Neural crest cell (in vitro differentiated cells): ENCODE measurements at places on chromosomes 12 and 14.

GRCh38 chr14:99081880-99082279, 190.1 kb downstream of the BCL11B start:
- no peak overlapping the region for H3K4me3 ChIP-seq
- H3K4me1 ChIP-seq: no peaks in the 10 kb centered on the region
- DNase-seq: no peak
- H3K36me3 ChIP-seq: no peaks in the 10 kb centered on the region

DNA sequence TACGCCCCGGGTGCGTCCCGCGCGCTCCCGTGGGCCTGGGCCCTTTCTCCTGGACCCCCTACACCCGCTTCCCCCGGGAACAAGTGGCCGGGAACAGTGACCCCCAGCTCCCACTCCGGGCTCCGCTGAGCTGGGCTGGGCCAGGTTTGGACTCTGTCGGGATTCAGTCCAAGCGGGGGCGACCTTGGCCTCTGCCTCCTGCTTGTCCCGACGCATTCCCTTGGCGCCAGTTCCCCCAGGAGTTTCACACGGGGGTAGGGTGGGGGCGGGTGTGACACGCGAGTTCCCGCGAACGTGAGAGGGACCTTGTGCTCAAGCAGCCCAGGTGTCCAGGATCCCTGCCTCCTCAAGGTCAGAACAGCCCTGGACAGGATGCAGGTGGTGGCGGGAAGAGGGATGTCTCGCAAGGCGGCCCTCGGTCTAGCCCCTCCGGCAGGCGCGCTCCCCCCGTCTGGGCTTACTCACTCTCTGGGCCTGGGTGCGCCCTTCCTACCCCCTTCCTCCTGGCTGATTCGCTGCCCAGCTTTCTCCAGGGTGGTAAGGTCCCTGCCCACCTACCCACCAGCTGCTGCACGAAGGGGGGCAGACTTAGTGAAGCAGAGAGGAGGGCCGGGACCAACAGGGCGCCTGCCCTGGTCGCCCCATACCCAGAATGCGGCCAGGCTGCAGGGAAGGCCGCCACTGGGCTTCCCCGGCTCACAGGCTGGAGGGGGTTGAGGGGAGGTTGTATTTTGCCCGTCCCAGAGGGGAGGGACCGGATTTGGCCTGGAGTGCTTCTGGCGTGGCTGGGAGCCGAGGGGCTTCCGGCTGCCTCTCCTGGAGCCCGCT, 862 bp downstream of the CRIP2 start:
- H3K27ac ChIP-seq: peak overlapping the region; percentile 71
- H3K4me3 ChIP-seq: peak overlapping the region; percentile 77
- peaks cover 24% of the 10 kb centered on the region for H3K27me3 ChIP-seq
- no peaks in the 10 kb centered on the region for H3K36me3 ChIP-seq
- no peak for DNase-seq

GRCh38 chr14:21987937-21988336, 314.3 kb upstream of the OR4E1 start:
- H3K27me3 ChIP-seq: peaks cover 31% of the 10 kb centered on the region
- peak; percentile 14 for DNase-seq
- H3K27ac ChIP-seq: no peak overlapping the region
- H3K36me3 ChIP-seq: no peaks in the 10 kb centered on the region
- no peak overlapping the region for H3K4me3 ChIP-seq

GRCh38 chr12:6461401-6462233, 8.9 kb downstream of the VAMP1 start:
- peaks cover 7% of the 10 kb centered on the region for H3K36me3 ChIP-seq
- no peak for DNase-seq
- H3K27me3 ChIP-seq: no peaks in the 10 kb centered on the region
- no peak overlapping the region for H3K4me3 ChIP-seq

GRCh38 chr12:70351076-70351475, 15.0 kb upstream of the KCNMB4 start:
- H3K27ac ChIP-seq: no peak overlapping the region
- DNase-seq: no peak
- H3K27me3 ChIP-seq: no peaks in the 10 kb centered on the region
- H3K36me3 ChIP-seq: peaks cover 4% of the 10 kb centered on the region
- no peaks in the 10 kb centered on the region for H3K4me1 ChIP-seq
- H3K4me3 ChIP-seq: no peak overlapping the region

GRCh38 chr12:70227911-70228310, 15.3 kb upstream of the CNOT2 start:
- H3K27ac ChIP-seq: no peak overlapping the region
- H3K4me1 ChIP-seq: no peaks in the 10 kb centered on the region
- H3K4me3 ChIP-seq: no peak overlapping the region
- no peaks in the 10 kb centered on the region for H3K36me3 ChIP-seq
